ENCODE measurements at places on chromosomes 7 and 10. TPM values are rescaled to one million over a fixed set of nuclear protein-coding genes. Genes with fewer than 3 reads are reported as not detected.
A peak's percentile ranks its signal among the peaks of the same experiment; 100 is the strongest.

- DNase-seq: no peak
Observed at GRCh38 chr7:47400741-47401206, 181.1 kb downstream of the TNS3 start.

DNA sequence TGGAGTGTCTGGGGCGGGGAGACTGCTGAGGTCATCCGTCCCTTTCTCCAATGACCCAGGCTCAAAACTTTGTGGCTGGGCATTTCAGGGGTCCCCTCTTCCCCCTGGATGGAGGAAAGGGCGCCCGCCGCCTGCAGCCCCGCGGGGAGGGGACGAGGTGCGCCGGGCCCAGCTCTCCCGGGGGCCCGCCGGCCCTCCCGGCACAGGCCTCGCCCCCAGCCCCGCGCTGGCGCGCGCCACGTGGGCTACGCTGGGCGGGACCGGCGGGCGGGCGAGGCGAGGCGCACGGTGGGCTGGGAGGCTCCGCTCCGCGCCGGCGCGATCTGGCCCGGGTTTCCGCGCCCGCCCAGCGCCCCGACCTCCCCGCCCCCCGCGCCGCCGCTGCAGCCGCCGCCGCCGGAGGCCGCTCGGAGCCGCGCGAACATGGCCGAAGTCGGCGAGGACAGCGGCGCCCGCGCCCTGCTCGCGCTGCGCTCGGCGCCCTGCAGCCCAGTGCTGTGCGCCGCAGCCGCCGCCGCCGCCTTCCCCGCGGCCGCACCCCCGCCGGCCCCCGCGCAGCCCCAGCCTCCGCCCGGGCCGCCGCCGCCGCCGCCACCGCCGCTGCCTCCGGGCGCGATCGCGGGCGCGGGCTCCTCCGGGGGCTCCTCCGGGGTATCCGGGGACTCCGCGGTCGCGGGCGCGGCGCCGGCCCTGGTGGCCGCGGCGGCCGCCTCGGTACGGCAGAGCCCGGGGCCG, at the start of gene FOXK1:
FOXK1 (plus strand) TSS at position 410 of the 735 bp plus-strand sequence; CDS start at position 424, 14 bp downstream.
- DNase-seq: peak; percentile 76

GRCh38 chr7:28733035-28733434, 225.1 kb downstream of the TRIL start:
- no peak for DNase-seq

- DNase-seq: no peak
Observed at GRCh38 chr10:121080281-121080891, 229.2 kb downstream of the WDR11 start.

- peak; percentile 54 for DNase-seq
Observed at GRCh38 chr10:11863353-11864109, 40.4 kb downstream of the PROSER2 start.

- DNase-seq: no peak
Observed at GRCh38 chr10:121183236-121183635, 332.1 kb downstream of the WDR11 start.

GRCh38 chr10:121709675-121710073, 111.4 kb upstream of the FGFR2 start:
- DNase-seq: no peak

DNA sequence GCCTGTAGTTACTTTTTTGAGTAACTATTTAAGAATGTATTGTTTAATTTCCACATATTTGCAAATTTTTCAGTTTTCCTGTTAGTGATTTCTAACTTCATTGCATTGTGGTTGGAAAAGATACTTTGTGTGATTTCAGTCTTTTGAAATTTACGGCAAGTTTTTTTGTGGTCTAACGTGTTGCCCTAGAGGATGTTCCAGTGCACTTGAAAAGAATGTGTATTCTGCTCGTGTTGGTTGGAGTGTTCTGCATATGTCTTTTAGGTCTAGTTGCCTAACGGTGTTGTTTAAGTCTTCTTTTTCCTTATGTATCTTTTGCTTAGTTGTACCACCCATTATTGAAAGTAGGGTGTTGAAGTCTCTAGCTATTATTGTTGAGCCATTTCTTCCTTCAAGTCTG, 59.7 kb downstream of the LCOR start:
- no peak for DNase-seq

- no peak for DNase-seq
Observed at GRCh38 chr7:43876976-43877745, 7.8 kb upstream of the MRPS24 start.

FGFBP3 gene
- 1.5 TPM for total RNA-seq

CUX1 gene
- total RNA-seq: 8.6 TPM

CAMK2B gene
- total RNA-seq: 2.1 TPM

FAM131B gene
- 2.1 TPM for total RNA-seq

KIF11 gene
- total RNA-seq: 57.7 TPM

GBX1 gene
- total RNA-seq: 0.31 TPM
